ENCODE measurements at places on chromosomes 3 and 15.
A peak's percentile ranks its signal among the peaks of the same experiment; 100 is the strongest.

- no peaks in the 10 kb centered on the region for H3K36me3 ChIP-seq
- H3K4me3 ChIP-seq, result no peak overlapping the region
- no peak overlapping the region for H3K27ac ChIP-seq
- no peaks in the 10 kb centered on the region for H3K4me1 ChIP-seq
Observed at GRCh38 chr15:31016446-31016915, 25.1 kb upstream of the MTMR10 start.

DNA sequence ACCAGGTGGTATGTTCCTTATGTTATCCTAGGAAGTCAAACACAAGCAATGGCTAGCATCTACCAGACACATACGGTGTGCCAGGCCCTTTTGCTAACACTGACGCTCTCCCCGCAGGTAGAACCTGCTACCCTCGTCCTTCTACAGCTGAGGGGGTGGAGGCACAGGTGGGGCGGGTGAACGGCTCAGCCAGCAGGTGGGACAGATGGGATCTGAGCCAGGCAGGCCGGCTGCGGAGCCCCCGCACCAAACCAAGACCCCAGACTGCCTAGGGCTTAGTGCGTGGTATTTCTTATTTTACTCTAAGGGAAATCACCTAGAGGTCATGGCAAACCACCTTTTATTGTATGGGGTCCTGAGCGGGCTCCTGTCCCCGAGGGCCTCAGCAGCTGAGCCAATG lies 53.9 kb upstream of the PCSK6 start:
- H3K36me3 ChIP-seq, result no peaks in the 10 kb centered on the region
- H3K27ac ChIP-seq, result no peak overlapping the region
- no peak overlapping the region for H3K4me3 ChIP-seq
- no peak for DNase-seq

DNA sequence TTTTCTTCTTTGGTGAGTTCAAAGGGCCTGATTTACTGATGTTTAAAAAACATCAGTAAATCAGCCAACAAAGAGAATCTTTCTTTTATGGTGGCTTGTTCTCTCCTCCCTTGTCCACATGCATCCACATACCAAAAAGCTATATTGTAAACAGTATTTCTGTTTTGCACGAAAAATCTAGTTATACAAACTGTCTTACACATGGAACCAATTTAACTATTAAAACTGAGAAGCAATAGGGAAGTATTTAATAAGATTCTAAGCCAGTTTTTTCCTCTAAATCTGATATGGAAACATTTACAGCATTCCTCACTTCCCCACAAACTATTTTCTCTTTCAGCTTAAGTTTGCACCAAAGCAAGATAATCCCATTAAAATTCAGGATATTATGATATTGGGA lies 110.8 kb upstream of the ICE2 start:
- H3K27me3 ChIP-seq, result no peaks in the 10 kb centered on the region
- H3K36me3 ChIP-seq, result no peaks in the 10 kb centered on the region
- H3K4me3 ChIP-seq, result peak overlapping the region; percentile 7
- DNase-seq, result no peak
- H3K4me1 ChIP-seq, result peaks cover 14% of the 10 kb centered on the region
- H3K27ac ChIP-seq, result peak overlapping the region; percentile 98

GRCh38 chr3:101950985-101951733 lies 101.8 kb downstream of the NFKBIZ start:
- H3K27ac ChIP-seq, result no peak overlapping the region
- H3K27me3 ChIP-seq, result no peaks in the 10 kb centered on the region
- DNase-seq, result no peak
- H3K36me3 ChIP-seq, result no peaks in the 10 kb centered on the region
- H3K4me1 ChIP-seq, result no peaks in the 10 kb centered on the region
- no peak overlapping the region for H3K4me3 ChIP-seq

- H3K27me3 ChIP-seq, result no peaks in the 10 kb centered on the region
- DNase-seq, result no peak
- H3K4me3 ChIP-seq, result peak overlapping the region; percentile 62
- H3K27ac ChIP-seq, result peak overlapping the region; percentile 89
- no peaks in the 10 kb centered on the region for H3K36me3 ChIP-seq
Observed at GRCh38 chr3:46883054-46883829, 5.7 kb downstream of the PTH1R start.

DNA sequence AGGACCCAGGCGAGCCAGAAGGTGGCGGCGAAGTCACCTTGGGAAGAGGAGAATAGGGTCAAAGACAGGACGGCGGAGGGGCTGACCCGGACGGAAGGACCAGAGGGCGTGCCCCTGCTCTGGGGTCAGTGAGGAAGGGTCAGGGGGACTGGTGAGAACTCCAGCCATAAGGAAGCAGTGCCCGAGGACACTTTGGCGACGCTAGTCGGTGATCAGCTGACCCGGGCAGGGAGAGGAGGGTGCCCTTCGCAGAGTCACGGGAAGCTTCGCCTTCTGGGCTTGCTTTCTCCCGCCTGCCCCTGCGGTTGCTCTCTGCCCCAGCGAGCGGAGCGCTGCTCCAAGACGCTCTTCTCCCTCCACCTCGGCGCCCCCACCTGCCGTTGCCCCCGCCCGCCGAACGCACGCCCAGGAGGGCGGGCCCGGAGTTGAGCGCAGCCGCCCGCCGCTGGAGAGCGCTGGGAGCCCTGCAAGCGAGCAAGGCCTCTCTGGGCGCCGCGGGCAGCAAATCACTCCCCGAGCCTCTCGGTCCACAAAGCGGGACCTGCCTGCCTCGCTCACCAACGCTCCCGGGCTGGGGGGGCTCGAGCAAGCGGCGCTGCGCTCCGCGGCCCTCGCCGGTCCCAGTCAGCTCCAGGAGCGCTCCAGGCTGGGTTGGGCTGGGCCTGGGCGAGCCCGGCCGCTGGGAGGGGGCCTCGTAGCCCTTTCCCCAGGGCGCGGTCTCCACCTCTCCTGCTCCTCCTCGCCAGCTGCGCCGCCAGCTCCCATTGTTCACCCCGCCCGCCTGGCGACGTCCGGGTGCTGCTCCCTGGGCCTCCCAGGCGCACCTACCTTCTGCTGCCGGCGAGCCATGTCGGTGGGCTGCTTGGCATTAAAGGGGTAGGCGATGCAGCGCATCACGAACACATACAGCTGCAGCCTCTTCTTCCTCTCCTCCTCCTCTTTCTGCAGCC lies 1.2 kb downstream of the CADPS start:
- no peak overlapping the region for H3K27ac ChIP-seq
- DNase-seq, result no peak
- no peaks in the 10 kb centered on the region for H3K36me3 ChIP-seq
- H3K27me3 ChIP-seq, result no peaks in the 10 kb centered on the region
- peak overlapping the region; percentile 36 for H3K4me3 ChIP-seq

DNA sequence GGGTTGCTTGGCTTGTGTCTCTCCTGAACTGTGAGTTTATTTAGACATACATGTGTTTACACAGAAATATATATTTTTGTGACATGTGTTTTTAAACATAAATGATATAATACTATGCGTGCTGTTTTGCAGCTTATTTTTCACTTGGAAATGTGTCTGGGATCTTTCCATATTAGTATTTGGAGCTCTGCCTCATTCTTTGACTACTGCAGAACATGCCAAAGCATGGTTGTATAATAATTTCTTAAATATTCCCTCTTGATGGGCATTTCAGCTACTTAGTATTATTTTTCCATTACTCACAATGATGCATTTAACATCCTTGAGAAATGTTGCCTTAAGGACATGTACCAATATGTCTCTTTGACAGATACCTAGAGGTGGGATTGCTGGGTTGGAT lies 19.5 kb downstream of the ANAPC13 start:
- no peaks in the 10 kb centered on the region for H3K27me3 ChIP-seq
- no peak overlapping the region for H3K4me3 ChIP-seq
- H3K27ac ChIP-seq, result no peak overlapping the region
- H3K4me1 ChIP-seq, result peaks cover 36% of the 10 kb centered on the region
- DNase-seq, result no peak

- no peak overlapping the region for H3K4me3 ChIP-seq
- H3K27ac ChIP-seq, result no peak overlapping the region
- no peaks in the 10 kb centered on the region for H3K27me3 ChIP-seq
- peaks cover 4% of the 10 kb centered on the region for H3K4me1 ChIP-seq
- H3K36me3 ChIP-seq, result no peaks in the 10 kb centered on the region
- DNase-seq, result no peak
Observed at GRCh38 chr3:157572559-157573270, 69.5 kb upstream of the VEPH1 start.

All from vagina (tissue), 2 donors.